HS-5 (cell line): ENCODE measurements at places on chromosomes 2 and 18.

DNA sequence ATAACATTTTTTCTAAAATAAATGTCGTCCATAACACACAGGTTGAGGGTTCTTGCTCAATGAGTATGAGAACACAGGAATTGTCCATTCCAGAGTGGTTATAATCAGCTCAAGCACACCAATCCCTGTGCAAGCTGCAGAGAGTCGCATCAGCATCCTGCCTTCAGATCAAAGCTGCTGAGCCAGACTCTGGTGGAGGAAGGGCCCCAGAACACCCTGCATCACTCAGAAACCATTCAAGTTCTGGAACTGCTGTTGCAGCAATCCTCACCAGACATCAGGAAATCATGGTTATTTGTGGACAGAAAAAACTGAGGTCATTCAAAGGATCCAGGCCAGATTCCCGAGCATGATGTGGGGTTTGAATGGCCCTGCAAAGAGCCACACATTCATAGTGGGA lies 44.5 kb downstream of the DNER start:
- DNase-seq = peak; percentile 22

DNA sequence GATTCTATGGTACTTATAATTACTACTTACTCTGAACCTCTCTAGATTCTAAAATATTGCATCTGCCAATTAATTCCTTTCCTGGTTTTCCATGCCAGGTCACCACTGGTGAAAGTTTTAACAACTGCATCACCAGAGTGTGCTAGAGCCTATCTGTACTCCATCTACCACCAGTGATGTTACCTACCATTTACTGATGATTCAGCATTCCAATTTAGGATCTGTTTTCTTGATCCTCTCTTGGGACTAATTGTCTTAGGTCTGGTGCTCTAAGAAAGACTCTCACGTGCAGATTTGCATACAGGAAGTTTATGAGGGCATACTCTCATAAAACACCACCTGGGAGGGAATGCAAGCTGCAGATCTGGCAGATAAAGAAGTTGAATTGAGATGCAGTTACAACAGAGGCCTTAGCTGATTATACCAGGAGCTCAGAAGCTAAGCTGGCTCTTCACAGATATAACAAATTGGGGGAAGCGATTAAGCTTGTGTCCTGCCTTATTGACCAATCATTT lies 347.6 kb upstream of the VRK2 start:
- no peak for DNase-seq

GRCh38 chr2:19255481-19255880 lies 102.9 kb downstream of the OSR1 start:
- DNase-seq = no peak

DNA sequence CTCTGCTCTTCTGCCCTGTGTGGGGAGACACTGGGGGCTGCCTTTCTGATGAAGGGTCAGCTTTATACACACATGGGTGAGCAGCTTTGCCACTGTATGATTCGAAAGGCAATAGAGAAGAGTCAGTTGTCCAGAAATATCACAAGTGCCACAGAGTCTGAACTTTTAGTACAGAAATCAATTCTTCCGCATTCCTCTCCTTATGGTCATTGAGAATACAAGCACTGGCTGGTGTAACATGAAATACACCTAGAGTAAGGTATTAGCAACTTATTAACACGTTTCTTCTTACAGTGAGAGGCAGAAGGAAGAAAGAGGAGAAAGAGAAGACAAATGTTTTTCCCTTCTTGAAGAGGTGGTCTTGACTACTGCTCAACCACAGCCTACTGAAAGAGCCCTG lies 579.2 kb downstream of the ZEB2 start:
- DNase-seq = no peak

DNA sequence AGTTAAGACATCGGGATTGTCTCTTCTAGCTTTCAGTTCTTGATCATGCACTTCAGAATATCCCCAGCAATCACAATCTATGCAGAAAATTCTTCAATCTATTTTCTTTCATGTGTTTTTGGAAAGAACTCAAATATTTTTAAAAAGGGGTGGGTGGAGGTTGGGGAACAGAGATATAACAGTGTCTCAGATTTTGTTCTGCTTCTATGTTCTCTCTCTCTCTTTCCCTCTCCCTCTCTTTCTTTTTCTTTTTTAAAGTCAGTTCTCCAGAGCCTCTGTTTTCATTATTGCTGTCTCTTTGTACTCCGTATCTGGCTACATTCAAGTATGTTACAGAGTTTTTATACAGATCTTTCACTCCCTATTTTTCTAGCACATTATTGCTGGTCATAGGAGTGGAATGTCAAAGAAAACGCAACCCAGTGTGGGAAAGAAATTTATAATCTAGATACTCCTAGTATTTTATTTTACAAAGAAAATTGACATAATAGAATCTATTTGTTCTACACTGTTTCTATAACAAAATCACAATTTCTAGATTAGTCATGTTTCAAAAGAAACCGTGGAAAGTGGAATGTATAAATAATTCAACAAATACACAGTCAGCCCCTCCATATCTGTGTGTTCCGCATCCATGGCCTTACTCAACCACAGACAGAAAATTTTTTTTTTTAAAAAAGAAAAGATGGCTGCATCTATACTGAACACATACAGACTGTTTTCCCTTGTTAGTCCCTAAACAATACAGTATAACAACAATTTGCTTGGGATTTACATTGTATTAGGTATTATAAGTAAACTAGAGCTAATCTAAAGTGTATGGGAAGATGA lies 11.2 kb upstream of the NEMP2 start:
- DNase-seq = no peak

GRCh38 chr2:56831780-56832179 lies 648.0 kb downstream of the CCDC85A start:
- DNase-seq = no peak

- DNase-seq = no peak
Observed at GRCh38 chr18:25451077-25451658, 99.2 kb upstream of the ZNF521 start.

GRCh38 chr2:176270100-176270750 lies 983 bp downstream of the MTX2 start:
- DNase-seq = no peak

DNA sequence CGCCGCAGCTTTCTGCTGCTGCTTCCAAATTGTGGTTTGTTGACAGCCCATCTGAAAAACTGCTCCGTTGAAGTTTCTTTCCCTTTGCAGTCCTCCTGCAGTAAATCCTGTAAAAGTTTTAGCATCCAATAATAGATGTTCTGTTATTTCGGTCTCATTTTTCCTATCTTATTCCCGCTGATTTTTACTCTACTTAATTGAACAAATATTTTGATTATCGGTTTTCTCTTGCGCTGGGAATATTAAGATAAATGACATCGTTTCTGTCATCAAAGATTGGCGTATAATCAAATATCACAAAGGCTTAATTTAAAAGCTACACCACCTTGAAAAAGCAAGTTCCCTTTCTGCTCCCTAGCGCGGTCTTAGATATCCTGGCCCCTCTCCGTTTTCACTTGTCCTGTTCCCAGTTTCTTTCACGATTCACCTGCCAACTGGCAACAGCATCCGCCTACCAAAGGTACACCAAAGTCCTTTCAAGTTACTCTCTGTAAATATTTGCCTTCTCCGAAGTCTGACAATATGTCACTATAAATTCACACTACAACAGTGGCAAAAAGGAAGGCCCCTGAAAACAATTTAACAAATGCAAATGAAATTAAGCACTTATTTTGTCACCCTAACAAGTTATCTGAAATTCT lies 1.0 kb upstream of the STRN start:
- DNase-seq = no peak

GRCh38 chr2:221095356-221095755 lies 476.7 kb downstream of the EPHA4 start:
- no peak for DNase-seq

GRCh38 chr18:9946831-9947230 lies 33.0 kb downstream of the VAPA start:
- DNase-seq = no peak

GRCh38 chr18:58584200-58585127 lies 44.4 kb downstream of the ALPK2 start:
- DNase-seq = no peak
